WTC11 (cell line): ENCODE measurements at places on chromosomes 3 and 15. TPM values are rescaled to one million over a fixed set of nuclear protein-coding genes. Genes with fewer than 3 reads are reported as not detected.
A peak's percentile ranks its signal among the peaks of the same experiment; 100 is the strongest.

GRCh38 chr3:51830836-51831385 lies 30.5 kb upstream of the IQCF2 start:
- peaks cover 23% of the 10 kb centered on the region for H3K36me3 ChIP-seq
- DNase-seq: no peak
- H3K27me3 ChIP-seq: peaks cover 2% of the 10 kb centered on the region
- no peak overlapping the region for H3K27ac ChIP-seq

DNA sequence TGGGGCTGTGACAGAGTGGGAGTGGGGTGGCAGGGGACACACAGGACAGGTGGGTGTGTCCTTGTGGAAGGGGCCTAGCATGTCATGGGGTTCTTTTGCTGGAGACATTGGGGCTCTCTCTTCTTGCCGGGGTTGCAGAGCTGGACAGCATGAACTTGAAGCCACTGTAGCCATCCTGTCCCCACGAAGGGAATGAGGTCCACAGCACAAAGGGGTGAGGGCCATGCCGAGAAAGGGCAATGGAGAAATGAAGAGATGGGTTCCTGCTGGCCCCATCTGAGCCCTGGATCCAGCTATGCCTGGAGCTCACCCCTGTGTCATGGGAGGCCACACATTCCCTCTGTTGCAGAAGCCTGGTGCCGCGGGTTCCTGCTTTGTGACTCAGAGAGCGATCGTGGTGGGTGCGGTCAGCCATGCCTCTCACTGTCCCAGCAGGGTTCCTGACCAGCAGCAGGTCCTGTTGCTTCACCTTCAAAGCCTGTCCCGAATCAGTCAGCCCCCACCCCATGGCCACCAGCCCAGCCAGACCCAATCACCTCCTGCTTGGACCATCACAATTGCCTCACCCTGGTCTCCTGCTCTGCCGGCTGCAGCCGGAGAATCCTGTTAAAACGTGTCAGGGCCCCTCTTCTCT lies 50.0 kb downstream of the DNAJB8 start:
- no peak for DNase-seq
- no peak overlapping the region for H3K27ac ChIP-seq
- no peak overlapping the region for H3K4me3 ChIP-seq
- H3K4me1 ChIP-seq: peaks cover 22% of the 10 kb centered on the region

The LRRC49 gene
- total RNA-seq: 6.8 to 9.2 TPM (median 6.9 TPM) in 3 replicates

GRCh38 chr15:25171856-25172687 lies 217.3 kb downstream of the SNRPN start:
- H3K4me3 ChIP-seq: no peak overlapping the region
- no peaks in the 10 kb centered on the region for H3K4me1 ChIP-seq

The ZNF80 gene
- not detected in 3 replicates for total RNA-seq

DNA sequence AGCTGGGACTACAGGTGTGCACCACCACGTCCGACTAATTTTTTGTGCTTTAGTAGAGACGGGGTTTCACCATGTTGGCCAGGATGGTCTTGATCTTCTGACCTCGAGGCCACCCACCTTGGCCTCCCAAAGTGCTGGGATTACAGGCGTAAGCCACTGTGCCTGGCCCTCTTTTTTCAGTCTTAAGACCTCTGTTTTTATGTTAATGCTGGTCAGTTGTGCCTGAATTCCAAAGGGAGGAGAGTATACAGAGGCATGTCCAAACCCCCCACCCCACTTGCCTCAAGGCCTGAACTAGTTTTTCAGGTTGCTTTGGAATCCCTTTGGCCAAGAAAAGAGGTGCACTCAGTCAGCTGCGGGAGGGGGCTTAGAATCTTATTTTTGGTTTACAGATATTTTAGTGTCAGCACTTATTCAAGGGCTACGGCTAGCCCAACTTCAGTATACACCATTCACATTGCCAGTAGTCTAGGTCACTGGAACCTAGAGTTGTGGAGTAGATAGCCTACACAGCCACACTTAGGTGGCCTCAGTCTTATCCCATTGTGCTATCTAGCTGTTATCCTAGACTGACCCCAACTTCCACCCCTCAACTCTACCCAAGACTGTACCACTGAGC lies 128.0 kb upstream of the TPM1 start:
- no peak overlapping the region for H3K4me3 ChIP-seq
- peaks cover 52% of the 10 kb centered on the region for H3K4me1 ChIP-seq
- no peaks in the 10 kb centered on the region for H3K27me3 ChIP-seq
- no peaks in the 10 kb centered on the region for H3K36me3 ChIP-seq

DNA sequence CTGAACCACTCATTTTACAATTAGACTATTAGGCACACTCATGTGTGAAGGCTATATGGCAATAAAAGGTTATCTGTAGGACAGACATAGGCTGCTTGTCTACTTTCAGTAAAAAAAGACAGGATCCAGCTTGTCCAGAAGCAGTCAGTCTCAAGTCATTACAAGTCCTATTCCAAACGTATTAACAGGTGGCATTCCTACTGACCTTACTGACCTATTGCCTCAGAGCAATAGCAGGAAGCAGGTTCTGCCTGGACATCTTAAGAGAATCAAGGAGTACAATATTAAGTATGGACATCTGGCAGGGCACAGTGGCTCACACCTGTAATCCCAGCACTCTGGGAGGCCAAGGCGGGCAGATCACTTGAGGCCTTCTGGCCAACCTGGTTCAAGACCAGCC lies 7.0 kb downstream of the CMTM6 start:
- peaks cover 3% of the 10 kb centered on the region for H3K36me3 ChIP-seq
- no peak overlapping the region for H3K27ac ChIP-seq
- H3K27me3 ChIP-seq: no peaks in the 10 kb centered on the region
- no peak overlapping the region for H3K4me3 ChIP-seq

DNA sequence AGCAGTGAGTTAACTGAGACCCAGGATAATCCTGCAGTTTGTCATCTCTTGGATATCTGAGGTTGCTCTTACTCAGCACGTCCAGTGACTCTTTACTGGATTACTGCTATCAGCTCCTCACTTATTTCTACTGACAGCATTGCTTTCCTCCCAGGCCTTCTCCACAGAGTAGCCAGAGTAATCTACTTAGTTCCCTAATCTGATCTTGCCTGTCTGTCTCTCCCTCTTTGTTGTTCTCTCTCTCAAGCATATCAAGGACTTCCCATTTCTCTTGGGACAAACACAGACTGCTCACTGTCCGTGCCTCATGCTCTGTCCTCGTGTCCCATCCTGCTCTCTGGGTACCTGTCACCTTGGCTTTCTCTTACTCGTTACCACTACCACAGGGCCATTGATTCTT lies 376.2 kb downstream of the FEZF2 start:
- H3K27me3 ChIP-seq: no peaks in the 10 kb centered on the region
- DNase-seq: no peak
- no peak overlapping the region for H3K4me3 ChIP-seq
- peaks cover 28% of the 10 kb centered on the region for H3K4me1 ChIP-seq
- no peaks in the 10 kb centered on the region for H3K36me3 ChIP-seq

DNA sequence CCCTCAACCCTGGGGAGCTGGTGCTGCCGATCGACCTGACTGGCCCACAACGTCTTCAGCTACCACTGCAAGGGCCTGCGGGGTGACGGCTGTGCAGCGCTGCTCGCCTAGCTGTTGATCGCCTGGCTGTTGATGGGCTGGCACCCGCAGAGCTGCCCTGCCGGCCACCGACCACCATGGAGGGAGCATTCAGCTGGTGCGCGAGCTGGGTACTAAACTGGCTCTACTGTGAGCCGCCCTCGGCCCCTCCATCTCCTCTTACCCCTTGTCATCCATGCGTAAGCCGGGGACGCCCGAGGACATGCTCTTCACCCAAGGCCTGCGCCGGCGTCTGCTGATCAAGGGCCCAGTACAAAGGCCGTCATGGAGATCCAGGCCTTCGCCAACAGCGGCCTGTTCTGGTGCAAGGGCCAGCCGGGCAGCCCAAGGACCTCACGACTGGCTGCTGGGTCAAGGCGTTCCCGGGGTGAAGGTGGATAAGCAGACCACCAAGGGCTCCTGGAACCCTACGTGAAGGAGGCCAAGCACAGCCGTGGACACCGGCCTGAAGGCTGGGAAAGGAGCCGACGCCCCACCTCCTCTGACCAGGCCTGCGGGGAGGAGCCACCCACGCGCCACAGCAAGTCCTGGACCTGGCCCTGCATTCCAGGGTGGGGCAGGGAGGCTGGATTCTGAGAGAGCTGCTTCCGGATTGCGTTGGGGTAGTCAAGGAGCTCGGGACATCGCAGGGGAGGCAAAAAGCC lies 46.9 kb downstream of the SFMBT1 start:
- H3K4me1 ChIP-seq: no peaks in the 10 kb centered on the region
- H3K27me3 ChIP-seq: no peaks in the 10 kb centered on the region
- no peak overlapping the region for H3K4me3 ChIP-seq
- peak; percentile 16 for DNase-seq

DNA sequence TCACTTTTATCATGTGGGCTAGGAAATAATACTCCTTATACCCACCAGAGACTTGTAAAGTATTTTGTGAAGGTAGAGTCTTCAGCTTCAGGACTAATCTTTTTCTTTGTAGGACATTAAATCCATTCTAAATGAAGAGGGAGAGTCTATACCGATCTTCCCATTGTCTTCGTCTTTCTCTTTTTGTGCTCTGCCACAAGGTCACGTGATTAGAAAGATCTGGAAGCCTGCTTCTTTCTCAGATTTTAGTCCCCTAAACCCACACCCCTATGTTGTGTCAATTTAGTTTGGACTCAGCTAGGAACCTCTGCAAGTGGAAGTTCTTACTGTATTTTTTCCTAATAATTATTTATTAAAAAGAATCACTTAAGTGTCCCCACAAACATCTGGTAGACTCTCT lies 507.3 kb downstream of the PYDC2 start:
- H3K27ac ChIP-seq: no peak overlapping the region
- DNase-seq: no peak
- no peak overlapping the region for H3K4me3 ChIP-seq
- H3K36me3 ChIP-seq: no peaks in the 10 kb centered on the region
- H3K27me3 ChIP-seq: no peaks in the 10 kb centered on the region; the same call in 1 of the 2 replicates

GRCh38 chr15:39283531-39283930 lies 297.3 kb upstream of the THBS1 start:
- DNase-seq: no peak
- no peaks in the 10 kb centered on the region; the same call in 1 of the 2 replicates for H3K27me3 ChIP-seq
- H3K4me3 ChIP-seq: no peak overlapping the region
- no peaks in the 10 kb centered on the region for H3K4me1 ChIP-seq
- H3K27ac ChIP-seq: no peak overlapping the region

The KCNMB2 gene
- not detected in 3 replicates for total RNA-seq

The SLC6A1 gene
- 0.50 to 0.72 TPM (median 0.50 TPM) in 3 replicates for total RNA-seq

The KCNH8 gene
- 2.5 to 2.8 TPM (median 2.8 TPM) in 3 replicates for total RNA-seq
